ENCODE measurements at places on chromosomes 7 and 10.

GRCh38 chr10:6654571-6654970 is 74.5 kb upstream of the PRKCQ start:
- no peak overlapping the region for H3K27ac ChIP-seq
- H3K36me3 ChIP-seq = no peaks in the 10 kb centered on the region
- no peak for DNase-seq
- no peaks in the 10 kb centered on the region for H3K4me1 ChIP-seq
- H3K4me3 ChIP-seq = no peak overlapping the region

GRCh38 chr7:36390199-36391090 is 783 bp downstream of the ANLN start:
- peaks cover 22% of the 10 kb centered on the region for H3K4me1 ChIP-seq
- H3K4me3 ChIP-seq = peak overlapping the region; percentile 75
- peaks cover under 1% of the 10 kb centered on the region for H3K27me3 ChIP-seq
- H3K27ac ChIP-seq = no peak overlapping the region
- DNase-seq = peak; percentile 33

GRCh38 chr10:101609481-101609880 is 21.4 kb downstream of the DPCD start:
- H3K27ac ChIP-seq = no peak overlapping the region
- no peaks in the 10 kb centered on the region for H3K27me3 ChIP-seq
- H3K4me1 ChIP-seq = peaks cover 7% of the 10 kb centered on the region
- H3K36me3 ChIP-seq = peaks cover 47% of the 10 kb centered on the region

- no peaks in the 10 kb centered on the region for H3K36me3 ChIP-seq
- no peaks in the 10 kb centered on the region for H3K4me1 ChIP-seq
- peaks cover 69% of the 10 kb centered on the region for H3K27me3 ChIP-seq
- H3K27ac ChIP-seq = no peak overlapping the region
Measured at GRCh38 chr10:117865945-117866344, 180.8 kb downstream of the RAB11FIP2 start.

DNA sequence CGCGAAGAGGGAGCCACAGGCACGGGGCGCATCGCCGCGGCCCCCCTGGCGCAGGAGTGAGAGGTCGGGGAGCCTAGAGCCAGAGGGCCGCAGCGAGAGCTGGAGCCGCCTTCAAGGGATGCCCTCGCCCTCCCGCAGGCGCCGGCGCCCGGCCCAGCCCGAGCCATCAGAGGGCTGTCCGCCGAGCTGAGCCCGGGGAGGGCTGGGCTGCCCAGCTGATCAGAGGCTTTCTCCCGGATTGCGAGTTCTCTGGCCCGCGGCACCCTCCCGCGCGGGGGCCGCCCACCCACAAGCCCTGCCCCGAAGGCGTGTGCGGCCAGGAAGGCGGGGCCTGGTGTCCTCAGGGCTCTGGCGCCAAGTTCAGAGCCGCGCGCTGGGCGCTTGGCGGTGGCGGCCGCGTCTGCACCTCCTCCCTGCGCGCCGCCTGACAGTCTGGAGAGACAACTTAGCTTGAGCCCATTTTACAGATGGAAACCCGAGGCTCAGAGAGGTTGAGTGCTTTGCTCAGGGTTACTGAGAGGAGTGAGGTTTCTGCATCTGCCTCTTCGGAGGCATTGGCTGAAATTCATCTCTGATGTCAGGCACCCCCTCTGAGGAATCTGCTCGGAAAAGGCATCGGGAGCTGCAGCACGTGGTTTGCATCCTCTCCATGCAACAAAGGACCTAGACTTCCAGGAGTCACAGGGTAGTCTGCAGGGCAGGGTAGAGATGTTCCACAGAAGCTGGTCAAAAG is 3.8 kb upstream of the ANTXRL start:
- peak; percentile 85 for DNase-seq
- H3K27me3 ChIP-seq = peaks cover 6% of the 10 kb centered on the region
- H3K4me1 ChIP-seq = peaks cover 24% of the 10 kb centered on the region
- no peak overlapping the region for H3K27ac ChIP-seq
- peak overlapping the region; percentile 71 for H3K4me3 ChIP-seq

- no peak overlapping the region for H3K4me3 ChIP-seq
- no peak for DNase-seq
- no peak overlapping the region for H3K27ac ChIP-seq
- no peaks in the 10 kb centered on the region for H3K27me3 ChIP-seq
- H3K4me1 ChIP-seq = peaks cover 21% of the 10 kb centered on the region
Measured at GRCh38 chr7:85000735-85001350, 186.0 kb downstream of the SEMA3D start.

- no peak overlapping the region for H3K27ac ChIP-seq
- H3K4me1 ChIP-seq = peaks cover 23% of the 10 kb centered on the region
- H3K4me3 ChIP-seq = no peak overlapping the region
Measured at GRCh38 chr7:116239434-116239833, 29.1 kb downstream of the TES start.

- H3K4me3 ChIP-seq = no peak overlapping the region
- no peaks in the 10 kb centered on the region for H3K36me3 ChIP-seq
- DNase-seq = no peak
- H3K27ac ChIP-seq = no peak overlapping the region
- no peaks in the 10 kb centered on the region for H3K27me3 ChIP-seq
Measured at GRCh38 chr10:16853201-16853600, 36.0 kb upstream of the RSU1 start.

GRCh38 chr7:79489371-79489770 is 35.9 kb upstream of the MAGI2 start:
- no peaks in the 10 kb centered on the region for H3K4me1 ChIP-seq
- H3K36me3 ChIP-seq = no peaks in the 10 kb centered on the region
- no peak overlapping the region for H3K27ac ChIP-seq
- H3K4me3 ChIP-seq = no peak overlapping the region
- no peak for DNase-seq
- no peaks in the 10 kb centered on the region for H3K27me3 ChIP-seq

GRCh38 chr7:33649476-33650441 is 255.6 kb upstream of the BMPER start:
- no peaks in the 10 kb centered on the region for H3K27me3 ChIP-seq
- no peak overlapping the region for H3K4me3 ChIP-seq
- no peaks in the 10 kb centered on the region for H3K4me1 ChIP-seq
- H3K27ac ChIP-seq = no peak overlapping the region
- DNase-seq = no peak

DNA sequence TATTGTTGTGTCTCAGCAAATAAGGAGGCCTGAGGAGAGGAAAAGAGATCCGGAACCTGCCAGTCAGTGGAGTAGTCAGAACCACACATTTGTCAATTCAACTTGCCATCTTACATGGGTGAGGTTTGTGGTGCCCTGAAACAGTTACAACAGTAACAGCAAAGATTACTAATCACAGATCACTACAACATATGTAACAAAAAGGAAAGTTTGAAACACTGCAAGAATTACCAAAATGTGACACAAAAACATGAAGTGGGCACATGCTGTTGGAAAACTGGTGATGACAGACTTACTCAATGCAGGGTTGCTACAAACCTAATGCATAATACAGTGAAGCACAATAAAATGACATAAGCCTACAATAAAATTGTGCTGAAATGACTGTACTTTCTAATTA is 89.4 kb downstream of the LRRN3 start:
- H3K4me3 ChIP-seq = no peak overlapping the region
- no peak for DNase-seq
- H3K27me3 ChIP-seq = no peaks in the 10 kb centered on the region
- no peak overlapping the region for H3K27ac ChIP-seq

GRCh38 chr10:129831150-129831549 is 132.9 kb downstream of the EBF3 start:
- H3K36me3 ChIP-seq = no peaks in the 10 kb centered on the region
- H3K4me1 ChIP-seq = no peaks in the 10 kb centered on the region
- no peak overlapping the region for H3K4me3 ChIP-seq
- no peak for DNase-seq
- H3K27ac ChIP-seq = no peak overlapping the region
- peaks cover 5% of the 10 kb centered on the region for H3K27me3 ChIP-seq

DNA sequence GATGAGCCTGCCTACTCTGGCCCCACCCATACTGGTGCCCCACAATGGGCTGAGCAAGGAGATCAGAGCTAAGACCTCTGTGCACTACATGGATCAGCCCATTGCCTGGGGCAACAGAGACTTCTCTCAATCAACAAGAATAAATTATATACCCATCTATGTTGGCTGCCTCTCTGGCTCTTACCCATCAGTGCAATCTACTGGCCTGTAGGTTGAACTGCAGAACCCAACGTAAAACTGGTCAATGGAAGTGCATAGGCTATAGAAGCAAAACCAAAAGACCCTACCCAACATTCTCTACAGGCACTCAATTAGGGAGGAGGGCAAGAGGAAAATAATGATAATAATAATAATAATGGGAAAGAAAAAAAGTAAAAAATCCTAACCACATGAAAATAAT is 574.3 kb downstream of the MAGI2 start:
- H3K4me3 ChIP-seq = no peak overlapping the region
- no peaks in the 10 kb centered on the region for H3K36me3 ChIP-seq
- no peaks in the 10 kb centered on the region for H3K27me3 ChIP-seq

DNA sequence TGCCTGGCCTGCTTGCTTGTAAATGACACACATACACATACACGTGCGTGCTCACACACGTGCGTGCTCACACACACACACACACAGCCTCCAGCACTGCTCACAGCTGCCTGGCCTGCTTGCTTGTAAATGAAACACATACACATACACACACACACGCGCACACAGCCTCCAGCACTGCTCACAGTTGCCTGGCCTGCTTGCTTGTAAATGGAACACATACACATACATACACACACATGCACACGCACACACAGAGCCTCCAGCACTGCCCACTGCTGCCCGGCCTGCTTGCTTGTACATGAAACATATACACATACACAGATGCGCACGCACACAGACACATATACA is 397.2 kb downstream of the PLXNA4 start:
- no peak for DNase-seq
- no peak overlapping the region for H3K27ac ChIP-seq
- no peak overlapping the region for H3K4me3 ChIP-seq
- H3K4me1 ChIP-seq = no peaks in the 10 kb centered on the region
- H3K27me3 ChIP-seq = no peaks in the 10 kb centered on the region

DNA sequence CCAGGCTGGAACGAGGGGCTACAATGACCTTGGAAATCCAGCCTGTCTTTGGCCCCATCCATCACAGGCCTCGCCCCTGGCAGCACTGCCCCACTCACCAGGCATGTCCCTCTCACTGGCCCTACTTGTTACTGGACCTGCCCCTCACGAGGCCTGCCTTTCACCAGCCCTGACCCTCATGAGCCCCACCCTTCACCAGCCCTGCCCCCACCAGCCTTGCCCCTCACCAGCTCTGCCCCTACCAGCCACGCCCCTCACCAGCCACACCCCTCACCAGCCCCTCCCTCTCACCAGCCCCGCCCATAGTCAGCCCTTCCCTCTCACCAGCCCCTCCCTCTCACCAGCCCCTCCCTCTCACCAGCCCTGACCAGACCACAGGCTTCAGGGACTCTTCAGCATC is 57.8 kb downstream of the COL26A1 start:
- no peak overlapping the region for H3K4me3 ChIP-seq
- H3K27me3 ChIP-seq = peaks cover 50% of the 10 kb centered on the region
- no peak overlapping the region for H3K27ac ChIP-seq
- H3K4me1 ChIP-seq = no peaks in the 10 kb centered on the region

- no peaks in the 10 kb centered on the region for H3K4me1 ChIP-seq
- H3K36me3 ChIP-seq = no peaks in the 10 kb centered on the region
- no peak overlapping the region for H3K27ac ChIP-seq
- H3K4me3 ChIP-seq = no peak overlapping the region
- no peaks in the 10 kb centered on the region for H3K27me3 ChIP-seq
Measured at GRCh38 chr7:136412952-136413351, 435.8 kb upstream of the MTPN start.

DNA sequence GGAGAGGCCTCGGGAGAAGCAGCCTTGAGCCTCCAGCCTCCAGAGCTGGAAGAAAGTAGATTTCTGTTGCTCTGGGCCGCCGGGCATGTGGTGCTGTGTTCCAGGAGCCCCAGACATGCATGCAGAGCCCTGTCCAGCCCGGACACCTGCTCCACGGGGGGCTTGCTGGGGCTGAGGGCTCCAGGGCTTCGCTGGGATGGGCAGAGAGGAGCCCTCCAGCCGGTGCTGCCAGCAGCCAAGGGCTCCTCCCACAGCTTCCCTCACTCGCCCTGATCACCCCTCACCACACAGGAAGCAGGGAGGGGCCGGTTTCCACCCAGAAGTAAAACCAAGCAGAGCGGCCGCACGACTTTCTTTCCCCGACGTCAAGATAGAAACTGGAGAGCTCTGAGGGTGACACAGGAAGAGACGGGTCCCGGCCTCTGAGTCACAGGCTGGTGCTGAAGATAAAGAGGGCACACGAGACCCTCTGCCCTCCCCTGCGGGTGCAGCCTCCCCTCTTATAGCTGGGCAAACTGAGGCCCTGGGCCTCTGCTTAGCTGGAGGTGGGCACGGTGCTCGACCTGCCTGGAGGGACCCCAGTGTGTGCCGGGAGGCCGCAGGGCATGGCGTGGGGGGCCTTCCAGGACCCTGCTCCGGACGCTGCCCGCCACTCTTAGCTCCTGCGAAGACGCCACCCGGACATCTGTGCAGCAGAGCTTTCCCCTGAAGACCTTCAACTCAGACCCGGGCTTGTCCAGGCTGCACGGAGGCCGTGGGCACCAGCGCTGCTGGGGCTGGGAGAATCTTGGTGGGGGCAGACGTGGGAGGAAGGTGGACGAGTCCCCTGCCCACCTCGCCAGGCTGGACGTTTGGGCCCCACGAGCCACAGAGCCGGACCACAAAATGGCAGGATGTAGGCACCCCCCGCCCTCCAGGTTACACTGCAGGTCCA is 31.1 kb downstream of the ADAP1 start:
- peak; percentile 66 for DNase-seq
- H3K27ac ChIP-seq = peak overlapping the region; percentile 46
- peak overlapping the region; percentile 29 for H3K4me3 ChIP-seq
- peaks cover 21% of the 10 kb centered on the region for H3K4me1 ChIP-seq

- H3K27ac ChIP-seq = no peak overlapping the region
- peaks cover 8% of the 10 kb centered on the region for H3K4me1 ChIP-seq
- no peak for DNase-seq
Measured at GRCh38 chr10:113929522-113929921, 75.1 kb downstream of the NHLRC2 start.

- H3K27me3 ChIP-seq = no peaks in the 10 kb centered on the region
- H3K36me3 ChIP-seq = no peaks in the 10 kb centered on the region
- no peak overlapping the region for H3K4me3 ChIP-seq
- no peak overlapping the region for H3K27ac ChIP-seq
- no peaks in the 10 kb centered on the region for H3K4me1 ChIP-seq
Measured at GRCh38 chr7:18144166-18144565, 116.5 kb upstream of the PRPS1L1 start.

DNA sequence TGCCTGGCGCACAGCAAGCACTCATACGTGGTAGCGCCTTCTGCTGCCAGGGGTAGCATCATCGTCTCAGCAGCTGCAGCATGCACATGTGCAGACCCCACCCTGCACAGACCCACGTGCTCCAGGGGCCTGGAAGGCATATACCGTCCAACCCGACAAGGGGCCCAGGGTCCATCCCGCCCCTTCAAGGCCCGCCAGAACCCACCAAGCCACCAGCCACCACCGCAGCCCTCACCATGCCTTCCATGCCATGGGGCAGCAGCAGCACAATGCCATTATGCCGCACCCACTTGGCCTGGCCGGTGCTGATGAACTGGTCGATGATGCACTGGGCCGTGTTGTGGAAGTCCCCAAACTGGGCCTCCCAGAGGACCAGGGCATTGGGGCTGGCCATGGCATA is 22.7 kb downstream of the OGDHL start:
- H3K27ac ChIP-seq = no peak overlapping the region
- no peaks in the 10 kb centered on the region for H3K4me1 ChIP-seq
- no peaks in the 10 kb centered on the region for H3K36me3 ChIP-seq
- H3K27me3 ChIP-seq = no peaks in the 10 kb centered on the region

GRCh38 chr7:5443678-5444077 is 20.0 kb upstream of the TNRC18 start:
- H3K27ac ChIP-seq = no peak overlapping the region
- H3K4me1 ChIP-seq = peaks cover 14% of the 10 kb centered on the region
- no peaks in the 10 kb centered on the region for H3K27me3 ChIP-seq
- no peak for DNase-seq
- no peak overlapping the region for H3K4me3 ChIP-seq

All from left ventricle myocardium inferior (tissue), 1 donor.